ENCODE measurements at places on chromosomes 2 and 18. TPM values are rescaled to one million over a fixed set of nuclear protein-coding genes. Genes with fewer than 3 reads are reported as not detected.

Gene CLIP4
- 15.8 TPM for total RNA-seq

Gene DUSP2
- 1.9 TPM for total RNA-seq

Gene ARHGAP28
- total RNA-seq: 11.5 TPM

Gene AP1S3
- 6.2 TPM for total RNA-seq

Gene UGT1A10
- not detected for total RNA-seq

Gene CARF
- 11.5 TPM for total RNA-seq

Gene RND3
- 57.3 TPM for total RNA-seq

- H3K36me3 ChIP-seq: no peaks in the 10 kb centered on the region
- DNase-seq: no peak
- no peak overlapping the region for H3K4me3 ChIP-seq
- H3K27ac ChIP-seq: no peak overlapping the region
These were observed 262.1 kb downstream of the MYCN start for GRCh38 chr2:16202266-16203020.

DNA sequence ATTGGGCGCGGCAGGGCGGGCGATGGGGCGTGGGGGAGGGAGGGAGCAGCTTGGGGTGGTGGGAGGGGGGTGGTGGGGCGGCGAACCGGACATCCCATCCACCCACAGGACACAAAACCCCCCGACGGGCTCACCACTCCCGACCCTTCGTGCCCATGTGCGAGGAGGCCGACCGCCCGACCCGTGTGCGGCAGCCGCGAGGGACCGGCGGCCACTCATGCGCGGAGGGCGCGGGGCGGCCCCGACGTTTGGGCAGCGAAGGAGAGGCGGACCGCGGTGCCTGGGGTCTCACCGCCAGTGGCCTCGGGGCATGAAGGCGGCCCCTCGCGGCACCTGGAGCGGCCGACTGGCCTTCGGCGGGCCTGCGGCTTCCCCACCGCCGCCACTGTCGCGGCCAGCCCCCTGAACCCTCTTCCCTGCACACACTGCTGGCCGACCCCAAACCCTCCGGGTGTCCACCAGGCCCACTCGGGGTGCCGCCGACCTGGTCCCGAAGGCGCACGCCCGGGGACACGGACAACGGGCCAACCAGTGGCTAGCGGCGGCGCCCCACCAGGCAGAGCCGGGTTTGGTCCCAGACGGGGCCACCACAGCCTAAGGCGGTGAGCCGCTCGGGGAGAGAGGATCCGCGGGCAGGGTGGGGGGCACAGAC lies 94.6 kb upstream of the ANKRD30BL start:
- H3K27ac ChIP-seq: no peak overlapping the region
- no peak for DNase-seq
- H3K4me1 ChIP-seq: no peaks in the 10 kb centered on the region
- peaks cover 20% of the 10 kb centered on the region for H3K27me3 ChIP-seq

GRCh38 chr2:196990788-196991461 lies 64.4 kb upstream of the PGAP1 start:
- no peaks in the 10 kb centered on the region for H3K27me3 ChIP-seq
- H3K4me1 ChIP-seq: peaks cover 6% of the 10 kb centered on the region
- H3K36me3 ChIP-seq: no peaks in the 10 kb centered on the region
- no peak overlapping the region for H3K4me3 ChIP-seq
- H3K27ac ChIP-seq: no peak overlapping the region
- no peak for DNase-seq

- peaks cover 16% of the 10 kb centered on the region for H3K4me1 ChIP-seq
- no peak for DNase-seq
These were observed 5.8 kb upstream of the GPD2 start for GRCh38 chr2:156430236-156430979.

DNA sequence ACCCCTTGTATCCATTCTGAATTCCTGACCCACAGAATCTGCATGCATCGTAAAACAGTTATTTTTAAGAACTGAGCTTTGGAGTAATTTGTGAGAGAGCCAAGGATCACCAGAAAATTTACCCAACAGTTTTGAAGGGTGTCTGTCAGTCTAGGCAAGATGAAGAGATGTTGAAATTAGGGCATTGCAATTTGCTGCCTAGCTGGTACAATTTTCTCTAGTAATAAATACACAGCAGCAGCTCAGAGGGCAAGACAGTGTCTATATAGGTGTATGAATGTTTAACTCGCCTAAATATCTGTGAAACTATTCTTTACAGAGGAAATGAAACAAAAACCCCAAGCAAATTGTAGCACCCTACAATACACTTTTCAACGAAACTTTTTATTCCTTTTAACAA lies 377.8 kb upstream of the POU3F3 start:
- no peak for DNase-seq
- no peaks in the 10 kb centered on the region for H3K36me3 ChIP-seq
- H3K4me1 ChIP-seq: no peaks in the 10 kb centered on the region
- no peak overlapping the region for H3K4me3 ChIP-seq

DNA sequence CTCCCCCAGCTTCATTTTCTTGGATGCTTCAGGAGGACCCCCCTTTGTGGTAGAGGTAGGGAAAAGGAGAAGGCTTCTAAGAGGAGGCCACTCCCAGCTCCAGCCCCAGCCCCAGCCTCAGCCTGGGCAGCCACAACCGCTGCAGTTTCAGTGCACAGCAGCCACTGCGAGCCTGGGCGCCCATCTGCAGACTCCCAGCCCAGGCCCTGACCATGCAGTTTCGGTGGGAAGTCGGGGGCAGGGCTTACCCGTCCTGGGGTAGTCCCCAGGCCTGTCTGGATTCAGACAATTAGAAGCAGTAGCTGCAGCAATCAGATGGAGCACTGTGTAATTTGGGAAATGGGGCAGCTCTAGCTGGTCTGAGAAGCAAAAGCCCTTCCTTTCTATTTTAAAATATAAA lies 28.6 kb downstream of the ITM2C start:
- no peaks in the 10 kb centered on the region for H3K36me3 ChIP-seq
- no peak overlapping the region for H3K4me3 ChIP-seq
- H3K4me1 ChIP-seq: no peaks in the 10 kb centered on the region

DNA sequence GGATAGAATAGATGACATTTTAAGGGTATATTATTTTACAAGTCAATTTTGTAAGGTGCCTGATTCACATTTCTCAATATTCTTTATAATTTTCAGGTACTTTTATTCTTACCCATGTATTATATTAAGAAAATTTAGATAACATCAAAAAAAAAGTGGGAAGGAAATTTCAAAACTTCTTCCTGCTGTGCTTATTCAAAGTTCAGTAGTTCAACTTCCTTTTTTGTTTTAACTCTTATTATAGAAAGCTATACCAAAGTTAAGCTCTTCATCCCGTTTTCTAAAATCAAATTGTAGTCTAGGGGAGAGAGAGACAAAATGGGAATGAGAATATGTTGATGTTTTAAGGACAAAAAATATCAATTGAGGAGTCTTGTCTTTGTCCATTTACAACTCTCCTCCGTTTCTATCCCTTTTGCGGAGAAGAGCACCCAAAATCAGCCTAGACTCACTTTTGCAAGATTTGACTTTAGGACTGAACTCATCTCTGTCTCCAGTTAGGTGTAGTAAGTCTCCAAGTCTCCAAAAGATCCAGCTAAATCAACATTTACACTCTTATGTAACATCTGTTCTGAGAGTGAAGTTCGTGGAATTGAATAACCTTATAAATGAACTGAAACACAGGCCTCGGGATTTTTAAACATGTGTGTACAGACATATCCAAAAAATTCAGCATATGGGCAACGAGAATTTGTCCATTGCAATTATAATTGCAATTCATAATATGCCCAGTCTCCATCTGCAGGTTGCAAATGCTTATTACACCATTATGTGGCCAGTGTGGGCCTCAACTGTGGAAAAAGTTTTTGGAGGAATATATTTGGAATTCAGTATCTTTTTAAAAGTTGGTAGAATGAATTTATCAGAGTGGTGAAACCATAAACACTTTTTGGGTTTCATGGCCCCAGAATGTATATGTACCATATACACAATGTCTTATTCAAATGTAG lies 23.9 kb downstream of the FAM124B start:
- no peaks in the 10 kb centered on the region for H3K36me3 ChIP-seq
- DNase-seq: no peak
- no peaks in the 10 kb centered on the region for H3K27me3 ChIP-seq
- H3K4me3 ChIP-seq: no peak overlapping the region
- no peaks in the 10 kb centered on the region for H3K4me1 ChIP-seq

DNA sequence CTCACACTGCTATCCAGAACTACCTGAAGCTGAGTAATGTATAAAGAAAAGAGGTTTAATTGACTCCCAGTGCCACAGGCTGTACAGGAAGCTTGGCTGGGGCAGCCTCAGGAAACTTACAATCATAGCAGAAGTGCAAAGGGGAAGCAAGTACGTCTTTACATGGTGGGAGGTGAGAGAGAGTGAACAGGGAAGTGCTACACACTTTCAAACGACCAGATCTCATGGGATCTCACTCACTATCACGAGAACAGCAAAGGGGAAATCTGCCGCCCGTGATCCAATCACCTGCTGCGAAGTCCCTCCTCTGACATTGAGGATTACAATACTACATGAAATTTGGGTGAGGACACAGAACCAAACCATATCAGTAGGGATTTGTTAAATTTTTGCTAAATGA lies 150.4 kb upstream of the NXPH2 start:
- H3K27me3 ChIP-seq: no peaks in the 10 kb centered on the region
- H3K36me3 ChIP-seq: no peaks in the 10 kb centered on the region

- H3K27me3 ChIP-seq: no peaks in the 10 kb centered on the region
- H3K27ac ChIP-seq: no peak overlapping the region
- no peak for DNase-seq
- peaks cover 91% of the 10 kb centered on the region for H3K4me1 ChIP-seq
- no peaks in the 10 kb centered on the region for H3K36me3 ChIP-seq
These were observed 95.0 kb downstream of the HDAC4 start for GRCh38 chr2:239305771-239306170.

- DNase-seq: no peak
- H3K36me3 ChIP-seq: no peaks in the 10 kb centered on the region
- H3K27ac ChIP-seq: no peak overlapping the region
- H3K4me3 ChIP-seq: no peak overlapping the region
- no peaks in the 10 kb centered on the region for H3K27me3 ChIP-seq
These were observed 1176.5 kb upstream of the TMEFF2 start for GRCh38 chr2:193371200-193371599.

GRCh38 chr2:186852508-186852907 lies 3.5 kb upstream of the ZSWIM2 start:
- no peak for DNase-seq
- no peak overlapping the region for H3K27ac ChIP-seq
- H3K36me3 ChIP-seq: no peaks in the 10 kb centered on the region
- H3K27me3 ChIP-seq: no peaks in the 10 kb centered on the region

DNA sequence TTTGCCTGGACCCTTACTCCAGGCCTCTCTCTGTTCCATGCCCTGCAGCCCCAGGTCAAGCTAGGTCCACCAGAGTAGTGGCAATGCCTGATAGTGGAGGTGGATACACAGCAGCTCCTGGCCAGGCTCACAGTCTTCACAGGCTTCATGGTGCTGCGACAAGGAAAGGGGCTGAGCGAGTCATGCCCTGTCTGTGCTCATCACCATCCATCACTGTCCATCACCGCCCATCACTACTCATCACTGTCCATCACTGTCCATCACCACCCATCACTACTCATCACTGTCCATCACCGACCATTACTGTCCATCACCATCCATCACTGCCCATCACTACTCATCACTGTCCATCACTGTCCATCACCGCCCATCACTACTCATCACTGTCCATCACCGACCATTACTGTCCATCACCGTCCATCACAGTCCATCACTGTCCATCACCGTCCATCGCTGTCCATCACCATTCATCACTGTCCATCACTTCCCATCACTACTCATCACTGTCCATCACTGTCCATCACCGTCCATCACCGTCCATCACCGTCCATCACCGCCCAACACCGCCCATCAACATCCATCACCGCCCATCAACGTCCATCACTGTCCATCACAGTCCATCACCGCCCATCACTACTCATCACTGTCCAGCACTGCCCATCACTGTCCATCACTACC lies 57.1 kb upstream of the OTOS start:
- DNase-seq: no peak
- H3K36me3 ChIP-seq: no peaks in the 10 kb centered on the region
- H3K27ac ChIP-seq: no peak overlapping the region

- no peaks in the 10 kb centered on the region for H3K27me3 ChIP-seq
- no peaks in the 10 kb centered on the region for H3K4me1 ChIP-seq
- H3K27ac ChIP-seq: no peak overlapping the region
- no peak overlapping the region for H3K4me3 ChIP-seq
These were observed 250.9 kb downstream of the IRS1 start for GRCh38 chr2:226548732-226549131.

DNA sequence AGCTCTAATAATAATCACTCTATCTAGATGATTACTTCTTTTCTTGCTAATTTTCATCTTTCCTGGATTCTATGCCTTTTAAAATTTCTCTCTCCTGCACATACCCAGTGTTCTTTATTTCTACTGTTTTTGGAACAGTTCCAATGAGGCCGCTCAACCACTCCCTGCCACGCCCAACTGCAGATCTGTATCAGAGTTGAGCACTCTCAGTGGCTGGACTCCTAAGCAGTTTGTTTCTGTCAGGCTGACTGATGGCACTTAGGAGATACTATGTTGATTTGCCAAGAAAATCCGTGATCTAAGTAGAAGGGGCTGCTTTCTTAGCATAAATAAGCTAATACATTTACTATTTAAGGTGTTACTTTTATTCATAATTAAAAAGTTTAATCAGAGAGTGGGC lies 192.8 kb downstream of the ARHGAP15 start:
- H3K27me3 ChIP-seq: no peaks in the 10 kb centered on the region
- no peak for DNase-seq
- H3K36me3 ChIP-seq: no peaks in the 10 kb centered on the region
- no peak overlapping the region for H3K27ac ChIP-seq
- H3K4me1 ChIP-seq: no peaks in the 10 kb centered on the region

- H3K27ac ChIP-seq: no peak overlapping the region
- H3K27me3 ChIP-seq: no peaks in the 10 kb centered on the region
- H3K4me3 ChIP-seq: no peak overlapping the region
- DNase-seq: peak; percentile 18
- no peaks in the 10 kb centered on the region for H3K36me3 ChIP-seq
These were observed 203.2 kb downstream of the ETAA1 start for GRCh38 chr2:67600222-67600871.

- no peaks in the 10 kb centered on the region for H3K36me3 ChIP-seq
- no peak overlapping the region for H3K4me3 ChIP-seq
- no peak overlapping the region for H3K27ac ChIP-seq
- no peaks in the 10 kb centered on the region for H3K4me1 ChIP-seq
- H3K27me3 ChIP-seq: no peaks in the 10 kb centered on the region
These were observed 23.1 kb upstream of the RBMS1 start for GRCh38 chr2:160516547-160517365.

GRCh38 chr2:236335696-236336574 lies 71.7 kb upstream of the ASB18 start:
- H3K4me3 ChIP-seq: no peak overlapping the region
- no peak overlapping the region for H3K27ac ChIP-seq
- no peaks in the 10 kb centered on the region for H3K36me3 ChIP-seq
- no peak for DNase-seq
- H3K27me3 ChIP-seq: no peaks in the 10 kb centered on the region
- no peaks in the 10 kb centered on the region for H3K4me1 ChIP-seq

- H3K4me1 ChIP-seq: peaks cover 12% of the 10 kb centered on the region
- H3K4me3 ChIP-seq: no peak within 1 kb of the TSS
- H3K36me3 ChIP-seq: no peaks in the 10 kb centered on the region
These were observed at the start of gene WNT10A for GRCh38 chr2:218880102-218880858. Gene WNT10A (plus strand): TSS chr2:218880852. CDS start chr2:218880996, 144 bp downstream.
